ENCODE measurements at places on chromosomes 12 and 14.

- peak; percentile 24 for DNase-seq
Measured at GRCh38 chr12:55929306-55929791, 1.6 kb upstream of the DGKA start.

GRCh38 chr12:42024495-42024830 is 120.2 kb downstream of the GXYLT1 start:
- DNase-seq = no peak

DNA sequence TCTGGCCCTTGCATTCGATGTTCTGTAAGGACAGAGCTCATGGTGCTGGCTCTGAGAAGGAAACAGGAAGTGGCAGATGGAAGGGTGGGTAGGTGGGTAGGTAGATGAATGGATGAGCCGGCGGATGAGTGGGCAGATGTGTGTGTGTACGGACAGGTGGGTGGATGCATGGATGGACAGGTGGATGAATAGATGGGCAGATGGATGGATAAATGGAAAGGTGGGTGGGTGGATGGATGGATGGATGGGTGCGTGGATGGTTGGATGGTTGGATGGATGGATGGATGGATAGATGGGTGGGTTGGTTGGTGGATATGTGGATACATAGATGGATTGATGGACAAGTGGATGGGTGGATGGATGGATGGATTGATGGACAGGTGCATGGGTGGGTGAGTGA is 27.6 kb upstream of the PPP1R13B start:
- no peak for DNase-seq

- no peak for DNase-seq
Measured at GRCh38 chr14:74474376-74474775, 18.7 kb downstream of the NPC2 start.

DNA sequence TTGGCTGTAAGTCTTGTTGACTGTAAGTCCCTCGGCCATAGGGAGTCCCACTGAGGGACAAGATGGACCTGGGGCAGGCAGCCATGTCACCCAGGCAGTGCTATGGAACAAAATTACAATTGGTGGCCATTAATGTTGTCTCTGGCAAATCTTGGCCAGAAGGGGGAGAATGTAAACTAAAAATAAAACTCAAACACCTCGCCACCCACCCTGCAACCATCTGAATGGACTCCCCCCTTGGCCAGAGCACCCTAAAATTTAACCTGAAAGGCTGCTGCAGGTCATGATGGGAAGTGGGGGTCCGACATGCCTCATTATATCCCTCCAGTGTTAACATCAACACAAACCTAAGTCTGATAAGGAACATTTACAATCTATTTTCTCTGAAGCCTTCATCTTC is 8.2 kb downstream of the SLC22A17 start:
- no peak for DNase-seq

- DNase-seq = no peak
Measured at GRCh38 chr12:52333321-52333720, 12.1 kb upstream of the KRT83 start.

- peak; percentile 22 for DNase-seq
Measured at GRCh38 chr12:120110550-120111501, 5.7 kb downstream of the RAB35 start.

DNA sequence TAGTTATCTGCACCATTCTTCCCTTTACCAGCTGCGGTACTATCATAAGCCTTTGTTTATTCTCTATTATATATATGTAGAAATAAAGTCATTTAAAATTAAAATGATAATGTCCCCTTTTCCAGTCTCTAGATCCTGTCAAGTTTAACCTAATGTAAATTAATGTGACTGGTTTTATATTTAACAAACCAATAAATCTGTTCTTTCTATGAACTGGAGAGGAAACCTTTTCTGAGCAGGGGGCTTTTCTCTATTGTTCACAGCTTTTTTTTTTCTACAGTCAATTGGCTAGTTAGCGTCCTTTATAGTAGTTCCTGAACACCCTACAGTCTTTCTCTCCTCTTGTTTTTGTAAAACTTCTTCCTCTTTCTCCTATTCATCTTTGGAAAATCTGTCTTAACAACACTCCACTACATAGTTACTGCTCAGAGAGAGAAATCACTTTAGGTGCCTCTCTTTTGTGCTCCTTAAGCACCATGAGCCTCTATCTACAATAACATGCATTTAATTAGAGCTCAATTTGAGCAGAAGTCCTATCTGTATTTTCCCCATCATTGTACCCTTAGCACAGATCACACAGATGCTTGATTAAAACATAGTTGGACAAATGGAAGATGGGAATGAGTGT is 332.6 kb upstream of the SYT1 start:
- DNase-seq = no peak

DNA sequence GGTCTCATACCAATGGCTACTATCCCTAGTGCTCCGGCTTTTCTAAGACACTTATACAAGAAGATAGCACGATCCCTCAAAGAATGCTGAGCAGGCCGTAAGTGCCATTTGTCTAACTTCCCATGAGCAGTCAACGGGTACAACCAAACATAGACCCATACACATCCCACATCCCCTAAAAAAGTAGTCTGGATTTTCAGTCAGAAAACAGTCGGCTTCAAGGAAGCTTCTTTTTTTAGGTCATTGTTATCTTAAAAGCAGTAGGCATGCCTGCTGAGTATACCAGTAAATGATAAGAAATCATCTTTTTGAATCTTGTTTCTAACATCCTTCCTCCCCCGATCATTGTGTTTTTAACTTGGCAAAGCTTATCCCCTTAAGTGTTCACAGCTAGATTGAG is 19.8 kb downstream of the OSBPL8 start:
- DNase-seq = no peak

- peak; percentile 44 for DNase-seq
Measured at GRCh38 chr14:102525219-102525928, 15.8 kb upstream of the ANKRD9 start.

DNA sequence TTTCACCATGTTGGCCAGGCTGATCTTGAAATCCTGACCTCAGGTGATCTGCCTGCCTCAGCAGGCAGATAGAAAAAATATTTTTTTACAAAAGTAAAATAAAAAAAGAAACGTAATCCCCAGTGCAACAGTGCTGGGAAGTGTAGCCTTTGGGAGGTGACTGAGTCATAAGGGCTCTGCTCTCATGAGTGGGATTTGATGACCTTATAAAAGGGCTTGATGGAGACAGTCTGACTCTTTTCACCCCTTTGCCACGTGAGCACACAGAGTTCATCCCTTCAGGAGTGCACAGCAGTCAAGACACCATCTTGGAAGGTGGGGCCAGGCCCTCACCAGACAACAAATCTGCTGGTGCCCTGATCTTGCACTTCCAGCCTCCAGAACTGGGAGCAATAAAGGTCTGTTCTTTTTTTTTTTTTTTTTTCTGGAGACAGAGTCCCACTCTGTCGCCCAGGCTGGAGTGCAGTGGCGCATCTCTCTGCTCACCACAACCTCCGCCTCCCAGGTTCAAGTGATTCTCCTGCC is 24.7 kb upstream of the DYNC1H1 start:
- no peak for DNase-seq

DNA sequence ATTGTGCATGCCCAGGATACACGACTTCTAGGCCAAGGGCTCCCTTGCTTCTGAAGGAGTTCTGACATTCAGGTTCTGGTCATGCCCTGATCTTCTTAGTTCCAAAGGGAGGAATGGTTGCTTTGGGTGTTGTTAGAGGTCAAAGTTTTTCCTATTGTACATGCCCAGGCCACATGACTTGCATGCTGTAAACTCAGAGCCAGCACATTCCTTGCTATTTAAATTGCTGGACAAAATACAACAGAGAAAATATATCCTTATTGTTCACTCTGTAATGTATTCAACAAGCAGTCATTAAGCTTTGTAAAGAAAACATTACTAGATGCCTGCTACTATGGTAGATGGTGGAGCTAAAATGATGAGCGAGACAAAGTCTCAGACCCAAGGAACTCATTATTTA is 71.2 kb upstream of the COCH start:
- DNase-seq = no peak

DNA sequence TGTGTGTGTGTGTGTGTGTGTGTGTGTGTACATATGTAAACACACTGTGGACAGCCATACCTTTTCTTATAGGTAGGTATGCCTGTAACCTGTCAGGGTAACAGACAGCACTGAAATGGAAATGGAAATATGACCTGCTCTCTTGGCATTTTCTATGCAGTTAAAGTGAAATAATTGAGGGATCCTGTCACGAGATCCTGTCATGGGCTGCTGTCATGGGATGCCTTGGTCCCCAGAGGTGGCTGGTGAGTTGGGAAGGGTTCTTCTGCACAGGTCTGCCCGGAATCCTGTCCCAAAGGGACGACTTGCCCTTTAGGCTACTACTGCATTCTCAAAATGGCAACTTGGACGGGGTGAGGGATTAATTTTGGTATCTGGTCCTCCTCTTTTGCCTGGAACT is 47.3 kb downstream of the ELK3 start:
- no peak for DNase-seq

- no peak for DNase-seq
Measured at GRCh38 chr12:76997011-76997780, 68.2 kb downstream of the E2F7 start.

DNA sequence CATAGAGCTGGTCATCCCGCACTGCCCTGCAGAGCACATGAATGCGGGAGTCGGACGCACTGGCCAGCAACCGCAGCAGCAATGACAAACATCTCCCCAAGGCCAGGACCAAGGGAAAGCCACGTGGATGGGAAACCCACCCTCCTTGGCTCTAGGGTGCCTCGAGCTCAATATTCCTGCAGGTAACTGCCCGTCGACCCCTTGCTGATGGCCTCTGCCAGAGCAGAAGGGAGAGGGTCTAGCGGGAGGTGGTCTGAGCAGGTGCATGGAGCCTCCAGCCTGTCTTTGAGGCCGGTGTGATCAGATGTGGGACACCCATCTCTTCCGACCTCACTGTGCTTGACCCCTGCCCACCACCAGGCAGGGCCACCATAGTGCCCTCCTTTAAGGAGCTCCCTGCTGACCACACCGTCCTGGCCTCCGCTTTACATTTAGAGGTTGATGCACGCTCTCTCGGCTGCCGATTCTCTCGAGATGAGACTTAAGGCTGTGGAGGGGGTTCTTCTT is 89.7 kb downstream of the PIWIL1 start:
- DNase-seq = no peak

- DNase-seq = peak; percentile 97
Measured at GRCh38 chr12:122862872-122863701, 27.8 kb downstream of the HIP1R start.

GRCh38 chr12:100359822-100360221 is 2.9 kb downstream of the SLC17A8 start:
- no peak for DNase-seq

- DNase-seq = peak; percentile 79
Measured at GRCh38 chr12:120767071-120768024, 41.7 kb downstream of the ACADS start.

DNA sequence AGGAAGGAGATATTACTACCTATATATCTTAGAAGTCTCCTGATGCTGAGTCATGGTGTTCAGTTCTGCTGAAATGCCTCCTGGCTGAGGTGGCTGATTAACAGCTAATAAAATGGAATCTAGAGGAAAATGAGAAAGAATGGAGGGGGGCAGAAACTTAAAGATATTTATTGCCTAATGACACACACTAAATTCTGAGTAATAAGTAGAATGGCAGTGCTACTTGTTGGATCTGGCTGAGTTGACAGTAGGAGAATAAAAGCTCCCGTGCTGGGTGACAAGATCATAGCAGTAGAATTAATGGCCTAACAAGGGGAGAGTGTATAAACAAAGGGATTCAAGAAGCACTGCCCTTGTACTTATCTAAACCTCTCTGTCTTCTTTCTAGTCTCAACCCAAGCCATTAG is 137.5 kb downstream of the CNTN1 start:
- no peak for DNase-seq

DNA sequence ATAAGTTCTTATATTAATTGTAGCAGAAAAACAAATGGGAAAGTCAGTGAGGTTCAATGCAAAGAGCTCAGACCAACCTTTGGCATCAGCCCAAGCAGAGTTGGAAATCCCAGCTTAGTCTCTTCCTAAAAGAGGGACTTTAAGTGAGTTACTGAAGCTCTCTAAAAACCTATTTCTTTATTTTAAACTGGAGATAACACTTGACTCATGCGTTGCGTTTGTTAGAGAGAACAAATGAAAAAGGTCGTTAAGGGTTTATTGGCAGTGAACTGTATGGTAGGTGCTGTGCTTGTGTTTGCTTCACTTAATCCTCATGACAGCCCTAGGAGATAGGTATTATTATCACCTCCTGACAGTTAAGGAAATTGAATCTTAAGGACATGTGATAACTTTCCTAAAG is 396.5 kb downstream of the RAD51B start:
- no peak for DNase-seq

GRCh38 chr12:122326586-122326985 is 60.3 kb upstream of the VPS33A start:
- DNase-seq = no peak

GRCh38 chr12:24746006-24746671 is 202.8 kb downstream of the BCAT1 start:
- DNase-seq = no peak

- no peak for DNase-seq
Measured at GRCh38 chr12:39779768-39780340, 160.3 kb upstream of the ABCD2 start.

DNA sequence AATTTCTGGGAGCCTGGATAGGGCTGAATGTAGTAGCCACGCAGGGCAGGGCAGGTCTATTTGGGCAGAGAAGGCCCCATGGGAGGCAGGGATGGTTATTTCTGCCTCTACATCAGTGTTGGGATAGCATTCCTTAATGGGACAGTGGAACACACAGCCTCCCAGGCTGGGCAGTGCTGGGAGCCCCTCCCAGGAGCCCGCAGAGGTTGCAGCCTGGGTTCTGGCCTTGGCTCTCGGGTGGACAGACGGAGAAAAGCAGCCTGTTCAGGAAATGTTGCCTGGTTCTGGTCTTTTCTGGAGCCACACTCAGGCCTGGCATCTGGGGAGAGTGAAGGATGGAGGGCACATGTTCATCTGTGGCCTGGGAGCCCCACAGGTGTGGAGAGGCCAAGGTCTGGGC is 479 bp upstream of the NOS1 start:
- DNase-seq = no peak

DNA sequence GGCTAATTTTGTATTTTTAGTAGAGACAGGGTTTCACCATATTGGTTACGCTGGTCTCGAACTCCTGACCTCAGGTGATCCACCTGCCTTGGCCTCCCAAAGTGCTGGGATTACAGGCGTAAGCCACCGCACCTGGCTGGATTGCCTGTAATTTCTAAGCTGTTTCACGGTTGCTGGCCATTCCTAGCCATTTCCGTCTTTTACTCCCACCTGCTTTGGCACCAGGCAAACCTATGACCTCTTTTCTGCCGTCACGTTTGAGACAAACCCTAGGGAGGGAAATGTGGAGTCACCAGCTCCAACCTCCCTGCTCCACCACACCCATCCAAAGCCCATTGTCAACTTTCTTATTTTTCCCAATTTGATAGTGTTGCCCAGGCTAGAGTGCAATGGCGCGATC is 1.2 kb downstream of the GPR132 start:
- no peak for DNase-seq

DNA sequence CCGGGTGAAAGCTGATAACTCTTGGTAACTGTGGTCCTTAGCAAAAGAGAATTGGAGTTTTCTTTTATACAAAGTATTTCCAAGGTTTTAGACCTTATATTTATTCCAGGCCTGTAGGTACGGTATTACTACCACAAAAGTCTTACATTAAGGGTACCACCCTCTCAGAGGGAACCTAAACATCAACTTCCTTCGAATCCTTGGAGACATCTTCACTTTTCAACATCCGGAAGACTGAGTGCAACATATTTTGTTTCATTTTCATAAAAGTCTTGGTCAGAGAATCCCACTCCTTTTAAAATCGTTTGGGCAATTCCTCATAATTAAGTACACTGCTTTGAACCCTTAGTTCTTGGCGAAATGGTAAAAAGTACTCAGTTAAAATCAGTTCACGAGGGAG is 1.2 kb downstream of the CNOT2 start:
- DNase-seq = no peak
